IPS-NIHi11 (cell line): ENCODE measurements at places on chromosomes 3 and 15.

GRCh38 chr15:27585041-27585640 lies 514.0 kb downstream of the OCA2 start:
- DNase-seq, result no peak

- DNase-seq, result no peak
These were observed 10.5 kb downstream of the ISG20 start for GRCh38 chr15:88649286-88649733.

DNA sequence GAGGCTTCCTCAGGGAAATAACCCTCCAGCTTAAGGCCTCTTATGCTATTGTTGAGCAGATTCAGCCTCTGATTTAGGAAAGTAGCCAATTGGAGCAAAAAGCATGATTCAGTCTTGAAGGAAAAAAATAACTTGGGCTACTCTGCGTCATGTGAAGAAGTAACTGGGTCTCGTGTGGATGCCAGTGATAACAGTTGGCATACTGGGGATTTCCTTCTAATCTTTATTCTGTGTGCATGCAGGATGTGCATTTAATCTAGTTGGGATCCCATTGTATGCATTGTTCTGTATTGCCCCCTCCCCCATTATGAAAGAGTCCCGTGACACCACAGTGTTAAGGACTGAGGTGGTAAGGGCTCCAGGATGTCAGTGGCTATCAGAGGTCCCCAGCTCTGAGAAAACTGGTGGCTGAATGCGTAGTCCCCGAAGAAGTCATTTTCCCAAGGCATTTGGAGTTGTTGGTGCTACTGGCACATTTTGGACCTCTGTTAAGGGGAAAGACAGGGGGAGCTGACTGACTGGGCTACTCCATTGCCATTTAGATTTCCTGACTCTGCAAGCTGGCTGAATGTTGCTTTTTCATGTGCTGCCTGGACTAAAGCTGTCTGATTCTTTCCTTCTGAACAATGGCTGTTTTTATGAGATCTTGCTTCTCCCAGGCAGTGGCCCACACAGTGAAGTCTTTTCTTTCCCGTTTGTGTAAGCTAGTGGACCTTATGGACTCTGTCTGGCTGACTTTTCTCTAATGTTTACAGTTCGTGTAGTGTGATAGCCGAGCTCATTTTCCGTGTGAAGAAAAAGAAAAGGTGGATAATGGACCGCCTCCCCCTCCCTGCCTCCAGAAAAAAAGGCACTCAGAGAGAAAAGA lies 38.4 kb upstream of the TRAK1 start:
- DNase-seq, result no peak

DNA sequence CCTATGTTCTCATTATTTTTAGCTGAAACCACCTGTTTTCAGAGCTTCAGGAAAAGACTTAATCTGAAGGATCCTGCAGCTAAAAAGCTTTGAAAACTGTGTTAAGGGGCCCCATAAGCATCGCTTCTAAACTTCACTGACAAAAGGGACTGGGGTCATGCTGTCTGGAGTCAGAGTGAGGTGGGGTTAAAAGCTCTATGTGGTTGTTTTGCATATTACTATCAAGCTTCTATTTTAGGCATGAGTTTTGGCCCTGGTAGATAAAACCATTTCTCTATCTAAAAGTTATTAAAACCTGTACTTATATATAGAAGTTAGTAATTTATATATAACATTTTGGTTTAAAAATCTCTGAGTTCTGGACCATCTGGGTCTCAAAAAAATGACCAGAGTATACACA lies 45.5 kb downstream of the GPR160 start:
- DNase-seq, result no peak

- DNase-seq, result no peak
These were observed 7.1 kb downstream of the CD200R1 start for GRCh38 chr3:112967828-112968227.

- DNase-seq, result peak; percentile 65
These were observed 7.3 kb upstream of the ZBTB38 start for GRCh38 chr3:141360888-141361598.

DNA sequence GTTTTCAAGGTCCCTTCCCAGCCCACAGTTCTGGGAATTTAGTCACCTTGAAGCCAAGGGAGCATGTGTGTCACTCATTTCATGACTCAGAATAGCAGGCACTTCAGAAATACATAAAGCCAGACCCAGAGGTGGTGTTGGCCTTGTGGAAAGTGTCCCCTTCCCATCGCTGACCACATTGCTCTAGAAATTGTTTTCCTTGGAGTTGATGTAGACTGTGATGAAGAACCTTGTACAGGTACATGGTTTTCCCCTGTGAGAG lies 158.8 kb downstream of the SLCO3A1 start:
- no peak for DNase-seq

GRCh38 chr3:191997093-191997492 lies 536.1 kb downstream of the PYDC2 start:
- DNase-seq, result no peak

GRCh38 chr3:186200726-186201125 lies 91.8 kb upstream of the ETV5 start:
- DNase-seq, result no peak
